Gastrocnemius medialis (tissue), 4 donors: ENCODE measurements at places on chromosomes 12 and 14. TPM values are rescaled to one million over a fixed set of nuclear protein-coding genes. Genes with fewer than 3 reads are reported as not detected.

DNA sequence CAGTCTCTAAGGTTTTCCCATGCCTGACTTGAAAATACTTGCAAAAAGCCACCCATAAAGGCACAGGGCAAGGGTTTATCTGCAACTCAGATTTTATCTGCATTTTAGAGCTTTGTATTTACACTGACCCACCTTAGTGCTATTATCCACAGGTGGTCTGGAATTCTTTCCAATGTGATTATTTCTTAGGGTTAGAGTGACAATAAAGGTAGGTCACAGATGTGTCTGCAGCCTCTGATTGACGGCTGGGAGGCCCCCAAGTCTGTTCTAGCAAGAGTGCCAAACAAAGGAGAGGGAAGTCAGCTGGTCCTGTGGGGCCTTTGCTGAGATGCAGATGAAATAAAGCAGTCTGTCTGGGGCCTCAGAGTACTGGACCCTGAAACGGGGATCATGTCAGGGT is 64.0 kb downstream of the FRMD6 start:
- DNase-seq: no peak

GRCh38 chr12:50065726-50066310 is 8.4 kb downstream of the ASIC1 start:
- DNase-seq: no peak

DNA sequence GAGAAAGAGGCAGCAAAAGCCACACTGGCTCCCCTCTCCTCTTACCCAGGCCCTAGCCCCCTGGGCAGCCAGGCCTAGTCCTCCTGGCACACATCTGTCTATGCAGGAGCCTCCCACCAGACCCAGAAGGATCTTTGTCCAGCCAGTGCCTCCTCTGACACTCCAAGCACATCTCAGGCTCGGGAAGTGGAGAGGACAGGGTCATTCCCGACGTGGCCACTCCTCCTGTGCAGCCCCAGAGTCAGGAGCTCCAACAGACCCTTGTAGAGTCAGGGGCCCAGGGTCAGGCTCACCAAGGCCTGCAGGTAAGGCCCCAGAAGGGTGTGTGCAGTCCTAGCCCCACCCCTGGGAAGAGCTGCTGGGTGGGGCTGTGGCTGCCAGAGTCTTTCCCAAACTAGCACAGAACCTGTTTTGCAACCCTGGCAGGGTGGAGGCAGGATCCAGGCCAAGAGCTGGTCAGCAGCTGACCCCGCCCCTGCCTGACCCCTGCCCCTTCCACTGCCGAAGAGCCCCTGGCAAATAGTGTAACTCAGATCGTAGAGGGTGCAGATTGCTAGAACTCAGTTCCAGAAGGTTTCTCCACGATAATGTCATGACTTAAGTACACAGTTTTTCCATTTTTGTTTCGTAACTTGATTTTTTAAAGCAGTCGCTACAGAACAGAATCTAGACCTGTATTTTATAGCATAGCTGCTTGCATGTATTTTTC is 26.6 kb upstream of the PNMA1 start:
- peak; percentile 74 for DNase-seq

DNA sequence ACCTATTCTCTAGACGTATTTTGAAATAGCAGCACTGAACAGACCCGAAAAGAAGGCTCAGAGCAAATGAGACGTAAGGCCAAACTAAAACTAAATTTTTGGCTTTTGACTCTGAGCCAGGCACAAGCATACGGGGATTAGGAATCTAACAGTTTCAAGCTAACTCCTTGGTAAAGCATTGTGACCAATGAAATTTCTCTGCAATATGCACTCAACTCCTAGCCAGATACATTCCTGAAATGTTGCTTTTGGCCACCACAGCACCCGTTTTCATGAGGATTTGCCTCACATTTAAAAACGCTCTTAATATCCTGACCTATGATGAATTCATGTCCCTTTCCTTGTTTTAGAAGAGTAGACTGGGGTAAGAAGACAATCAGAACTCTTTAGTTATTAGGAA is 53.1 kb upstream of the NPFF start:
- DNase-seq: no peak

DNA sequence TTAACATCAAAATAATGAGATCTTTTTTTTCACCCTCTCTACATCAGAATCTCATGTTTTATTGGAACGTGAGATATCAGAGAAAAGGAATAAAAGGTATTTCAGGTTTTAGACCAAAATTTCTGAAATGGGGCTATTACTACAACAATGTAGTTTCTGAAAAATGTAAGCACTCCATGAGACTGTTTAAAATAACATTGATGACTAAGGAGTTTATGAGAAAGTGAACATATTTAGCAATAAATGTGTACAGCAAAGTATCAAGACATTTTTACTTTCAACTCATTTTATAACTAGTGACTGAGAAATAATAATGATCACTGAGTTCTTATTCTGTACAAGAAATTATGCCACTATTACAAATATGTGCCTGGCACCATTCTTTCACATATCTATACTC is 39.3 kb upstream of the ABCC9 start:
- no peak for DNase-seq

DNA sequence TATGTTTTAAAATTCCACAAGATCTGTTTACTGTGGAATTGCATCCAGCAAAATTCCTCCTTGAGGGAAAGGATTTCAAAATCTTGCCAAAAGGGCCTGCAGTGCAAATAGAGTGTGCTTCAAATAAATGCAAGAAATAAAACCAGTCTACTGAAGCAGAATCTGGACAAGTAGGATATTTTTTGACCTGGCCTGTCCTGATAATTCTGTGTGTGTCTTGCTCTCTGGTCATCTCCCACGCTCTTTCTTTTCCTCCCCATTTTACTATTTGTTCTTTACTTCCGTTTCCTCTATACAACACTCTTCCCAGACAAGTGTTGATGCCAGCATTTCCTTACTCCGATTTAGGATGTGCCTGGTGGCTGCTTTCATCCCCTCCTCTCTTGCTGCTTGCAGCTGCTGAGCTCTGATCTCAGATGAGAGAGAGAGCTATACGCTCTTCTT is 115.9 kb downstream of the GPR135 start:
- no peak for DNase-seq

GRCh38 chr12:46907791-46908190 is 82.0 kb upstream of the SLC38A4 start:
- DNase-seq: no peak

- DNase-seq: no peak
Observed at GRCh38 chr14:101358320-101359125, 202.8 kb upstream of the DIO3 start.

DNA sequence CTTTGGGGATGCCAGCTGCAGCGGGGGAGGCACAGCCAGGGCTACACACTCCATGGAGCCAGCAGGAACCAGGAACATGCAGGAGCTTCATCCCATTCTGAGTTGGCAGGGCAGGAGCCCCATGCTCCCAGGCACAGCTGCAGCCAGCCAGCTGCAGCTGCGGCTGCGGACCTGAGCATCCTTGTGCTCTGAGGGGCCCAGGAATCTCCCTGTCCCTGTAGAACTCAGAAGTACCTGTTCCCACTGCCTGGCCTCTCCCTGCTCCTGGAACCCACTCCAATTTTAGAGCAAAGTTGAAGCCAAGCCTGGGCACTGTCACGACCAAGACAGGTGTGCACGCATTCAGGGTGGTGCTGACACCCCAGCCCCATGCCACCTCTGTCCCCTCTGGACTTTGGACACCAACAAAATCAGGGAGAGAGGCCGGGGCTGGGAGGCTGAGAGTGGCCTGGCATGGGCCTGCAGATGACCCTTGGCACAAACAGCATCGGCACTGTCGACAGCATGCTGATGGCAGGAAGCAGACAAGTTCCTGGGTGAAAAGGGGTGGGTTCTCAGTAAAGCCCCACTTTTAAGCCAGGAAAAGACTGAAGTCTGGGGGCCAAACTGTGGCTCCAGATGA is 257.3 kb upstream of the LRFN5 start:
- DNase-seq: no peak

- DNase-seq: no peak
Observed at GRCh38 chr12:93689076-93689834, 12.1 kb downstream of the CRADD start.

- peak; percentile 62 for DNase-seq
Observed at GRCh38 chr12:122951979-122952892, 14.0 kb downstream of the ABCB9 start.

DNA sequence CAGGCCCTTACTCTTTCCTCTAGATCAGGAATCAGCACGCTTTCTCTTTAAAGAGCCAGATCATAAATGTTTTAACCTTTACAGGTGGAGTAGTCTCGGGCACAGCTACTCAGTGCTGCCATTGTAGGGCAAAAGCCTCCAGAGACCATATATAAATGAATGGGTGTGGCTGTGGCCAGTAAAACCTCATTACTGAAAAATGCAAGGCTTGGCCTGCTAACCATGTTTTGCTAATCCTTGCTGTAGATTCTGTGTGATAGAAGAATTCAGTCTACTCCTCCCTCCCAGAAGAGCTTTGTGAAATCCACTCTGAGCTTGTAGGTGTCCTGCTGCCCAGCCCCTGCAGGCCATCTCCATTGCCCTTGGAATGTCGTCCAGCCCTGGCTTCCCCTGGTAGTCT is 58.1 kb downstream of the HSP90AA1 start:
- no peak for DNase-seq

Gene RGS6
- 3.7 TPM for total RNA-seq

Gene EIF2S3B
- not detected for total RNA-seq

Gene MYO1H
- total RNA-seq: not detected

Gene SERPINA3
- total RNA-seq: 55.5 TPM

Gene EPYC
- total RNA-seq: not detected

Gene TMED10
- total RNA-seq: 161 TPM
